Activated T-helper 9 cell treated with anti-CD3 and anti-CD28 coated beads, Interleukin-2, amount 50 U/mL, for 16 hours (primary cell): ENCODE measurements at places on chromosomes 1 and 21.

DNA sequence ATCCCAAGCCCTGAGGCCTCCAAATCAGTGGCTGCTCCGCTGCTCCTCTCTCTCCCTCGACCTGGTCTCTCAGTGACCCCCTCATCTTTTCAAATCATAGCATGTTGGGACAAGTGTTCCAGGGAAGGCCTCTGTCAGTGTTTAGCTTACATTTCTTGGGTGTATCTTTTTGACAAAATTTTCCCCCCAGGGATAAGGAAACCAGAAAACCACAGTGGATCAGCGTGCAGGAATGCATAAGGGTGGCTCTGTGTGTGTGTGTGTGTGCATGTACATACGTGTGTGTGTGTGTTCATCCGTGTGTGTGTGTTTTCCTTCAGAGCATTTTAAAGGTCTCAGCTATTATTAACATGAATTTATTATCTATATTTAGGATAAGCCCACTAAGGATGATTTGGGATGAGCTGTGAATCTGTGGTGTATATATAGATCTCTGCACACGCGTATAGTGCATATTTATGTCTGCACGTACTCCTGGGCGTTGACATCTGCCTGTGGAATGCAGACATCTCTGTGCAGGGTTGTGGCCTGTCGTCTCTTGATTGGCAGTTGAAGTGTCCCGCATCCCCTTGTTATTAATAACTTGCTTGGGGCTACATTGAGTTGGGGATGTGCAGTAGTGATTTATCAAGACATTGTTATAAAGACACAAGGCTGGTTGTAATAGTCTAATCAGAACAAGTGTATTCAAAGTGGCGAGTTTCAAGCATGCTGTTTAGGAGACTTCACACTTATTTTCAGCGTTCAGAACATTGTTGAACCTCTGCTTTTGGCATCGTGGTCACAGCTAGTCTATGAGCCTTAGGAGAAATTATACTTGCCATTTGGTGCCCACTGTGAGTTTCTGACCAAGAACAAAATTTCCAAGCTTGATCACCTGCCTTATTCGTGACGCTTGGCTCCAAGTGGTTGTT, 55.6 kb downstream of the GALNT2 start:
- no peak for DNase-seq

GRCh38 chr1:66182551-66183178, 351.3 kb upstream of the SGIP1 start:
- no peak for DNase-seq

GRCh38 chr1:89487972-89488371, 36.7 kb upstream of the LRRC8B start:
- no peak for DNase-seq

GRCh38 chr1:172184506-172185191, 235.8 kb upstream of the C1orf105 start:
- DNase-seq = no peak

- DNase-seq = no peak
These were observed 64.0 kb upstream of the CLDN14 start for GRCh38 chr21:36543924-36544323.

- peak; percentile 3 for DNase-seq
These were observed 1.1 kb downstream of the ZSWIM5 start for GRCh38 chr1:45205011-45205909.

GRCh38 chr21:45949928-45950739, 31.4 kb upstream of the COL6A1 start:
- DNase-seq = no peak

DNA sequence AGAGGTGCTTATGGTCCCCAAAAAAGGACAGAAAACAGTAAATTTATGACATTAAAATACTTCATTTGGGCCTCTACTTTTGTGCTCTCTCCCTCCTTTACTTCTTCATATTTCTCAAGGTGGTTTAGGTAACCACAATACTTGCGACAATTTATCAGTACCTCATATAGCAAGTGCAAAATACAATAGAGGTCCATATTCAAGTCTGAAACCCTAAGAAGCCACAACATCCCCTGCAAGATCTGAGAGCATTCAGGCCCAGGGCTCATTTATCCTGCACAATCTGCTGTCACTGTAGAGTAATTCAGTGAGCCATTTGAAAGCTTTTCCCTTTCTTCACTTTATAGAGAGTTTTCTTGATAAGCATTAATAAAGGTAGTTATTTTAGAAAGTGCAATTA, 24.2 kb upstream of the ATP6V1G3 start:
- no peak for DNase-seq

DNA sequence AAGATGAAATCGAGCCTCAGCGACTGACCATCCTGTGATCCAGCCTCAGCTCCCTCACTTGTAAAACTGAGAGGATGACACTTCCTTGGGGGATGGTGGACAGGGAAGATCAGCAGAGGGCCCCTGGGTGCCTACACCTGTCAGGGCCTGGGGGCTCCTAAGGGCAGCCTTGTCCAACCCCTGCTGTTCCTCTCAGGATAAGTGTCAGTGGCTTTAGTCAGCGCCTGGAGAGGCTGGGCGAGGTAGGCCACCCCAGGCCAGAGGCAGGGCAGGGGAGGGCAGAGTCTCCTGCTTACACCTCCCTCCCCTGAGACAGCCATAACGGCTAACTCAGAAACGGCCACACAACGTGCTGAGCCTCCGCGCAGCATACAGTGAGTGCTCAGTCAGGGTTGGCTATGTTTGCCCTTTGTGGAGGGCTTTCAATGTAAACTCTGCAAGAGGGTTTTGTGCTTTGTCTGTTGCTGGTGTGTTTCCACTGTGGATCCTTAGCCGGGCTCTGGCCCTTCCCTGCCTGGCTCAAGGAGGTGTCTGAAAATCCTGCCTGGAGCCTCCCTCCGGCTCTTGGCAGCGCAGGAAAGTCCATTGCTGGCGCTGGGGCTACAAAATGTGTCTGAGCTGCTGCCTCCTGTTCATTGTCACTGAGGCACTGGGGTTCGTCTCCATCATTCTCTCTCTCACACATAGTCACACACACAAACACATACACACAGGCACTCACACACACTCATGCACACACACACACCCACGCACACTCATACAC, 588.4 kb downstream of the PTPRU start:
- DNase-seq = no peak

DNA sequence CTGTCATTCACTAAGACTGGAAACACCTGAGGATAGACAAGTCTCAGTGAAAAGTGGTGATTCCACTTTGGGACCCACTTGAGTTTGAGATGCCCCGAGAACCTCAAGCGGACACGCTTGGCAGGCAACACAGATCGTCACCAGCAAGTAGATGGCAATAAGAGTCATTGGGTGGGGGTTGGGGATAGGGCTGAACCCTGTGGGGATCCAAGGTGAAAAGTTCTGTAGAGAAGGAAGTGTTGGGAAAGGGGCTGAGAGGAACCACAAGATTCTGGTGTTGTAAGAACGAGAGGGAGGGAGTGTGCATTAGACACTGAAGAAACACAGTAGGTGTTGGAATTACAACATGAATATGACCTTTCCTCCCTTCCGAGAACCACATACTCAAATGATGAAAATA, 45.4 kb upstream of the TDRD10 start:
- no peak for DNase-seq

DNA sequence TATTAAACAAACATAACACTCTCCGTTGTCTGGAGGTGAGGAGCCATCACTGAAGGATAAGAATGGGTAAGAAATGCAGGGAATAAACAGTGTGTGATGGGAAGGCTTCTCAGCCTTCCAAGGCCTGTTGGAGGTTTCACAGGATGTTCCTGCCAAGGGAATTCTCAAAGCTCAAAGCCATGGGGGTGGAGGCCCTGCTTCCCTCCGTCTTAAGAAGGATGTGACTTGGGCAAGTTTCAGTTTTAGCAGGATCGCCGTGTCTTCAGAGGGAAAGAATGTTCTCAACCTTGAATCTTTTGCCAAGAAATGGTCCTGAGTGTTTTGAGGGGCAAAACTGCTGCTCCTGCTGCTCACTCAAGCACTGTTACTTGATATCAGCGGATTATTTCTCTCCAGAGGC, 41.7 kb upstream of the IL20 start:
- DNase-seq = no peak

- DNase-seq = no peak
These were observed 5.9 kb upstream of the PIGR start for GRCh38 chr1:206952171-206952570.

DNA sequence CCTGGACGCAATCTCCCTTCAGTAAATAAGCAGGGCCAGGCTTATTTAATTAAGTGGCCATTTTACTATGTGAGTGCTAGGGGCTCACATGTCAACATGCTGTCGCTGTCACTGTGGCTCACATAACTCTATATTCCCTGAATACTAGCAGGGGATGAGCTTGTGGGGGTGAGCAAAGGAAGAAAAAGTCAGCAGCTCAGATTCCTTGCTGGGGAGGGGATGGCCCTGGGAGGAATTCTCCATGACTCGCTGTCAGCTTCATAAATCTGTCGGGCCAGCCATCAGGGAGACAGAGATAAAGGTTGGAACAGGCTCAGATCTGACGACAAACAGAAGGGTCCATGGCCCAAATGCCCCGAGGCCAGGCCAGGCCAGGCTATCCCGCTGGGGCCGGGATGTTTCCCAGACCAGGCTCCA, 26.0 kb upstream of the PLEKHG5 start:
- DNase-seq = no peak

DNA sequence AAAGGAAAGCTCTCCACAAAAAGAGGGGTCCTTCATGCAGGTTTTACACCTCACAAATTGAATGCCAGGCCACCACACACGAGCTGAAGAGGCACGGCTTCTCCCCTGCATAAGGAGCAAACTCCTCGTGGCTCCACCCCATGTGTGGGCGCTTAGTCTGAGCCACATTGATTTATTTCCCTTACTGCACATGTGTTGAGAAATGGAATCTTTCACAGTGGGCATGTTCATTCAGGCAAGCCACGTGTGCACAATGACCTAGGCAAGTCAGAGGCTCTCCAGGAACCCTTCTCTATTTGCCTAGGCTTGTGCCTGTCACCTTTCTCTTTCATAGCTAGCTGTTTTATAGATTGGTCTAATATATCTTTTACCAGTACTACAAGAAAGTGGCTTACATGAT, 120.5 kb downstream of the LTN1 start:
- DNase-seq = no peak

DNA sequence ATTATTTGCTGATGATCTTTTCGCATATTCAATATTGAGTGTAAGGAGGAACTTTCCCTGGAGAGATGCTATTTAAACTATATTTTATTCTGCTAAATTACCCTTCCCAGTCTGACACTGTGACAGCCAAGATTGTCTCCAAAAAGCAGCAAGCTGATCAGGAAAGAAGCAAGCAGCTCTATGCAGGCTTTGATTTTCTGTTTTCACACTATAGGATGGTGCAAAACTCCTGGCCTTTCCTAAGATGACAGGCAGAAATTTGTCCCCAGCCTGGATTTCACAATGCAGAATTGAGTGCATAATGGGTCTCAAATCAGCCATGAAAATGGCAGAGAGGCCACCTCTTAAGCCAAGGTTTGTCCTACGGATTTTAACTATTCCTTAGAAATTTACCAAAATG, 1.1 kb downstream of the SGIP1 start:
- DNase-seq = no peak

GRCh38 chr1:48908606-48909005, 131.9 kb upstream of the BEND5 start:
- no peak for DNase-seq

DNA sequence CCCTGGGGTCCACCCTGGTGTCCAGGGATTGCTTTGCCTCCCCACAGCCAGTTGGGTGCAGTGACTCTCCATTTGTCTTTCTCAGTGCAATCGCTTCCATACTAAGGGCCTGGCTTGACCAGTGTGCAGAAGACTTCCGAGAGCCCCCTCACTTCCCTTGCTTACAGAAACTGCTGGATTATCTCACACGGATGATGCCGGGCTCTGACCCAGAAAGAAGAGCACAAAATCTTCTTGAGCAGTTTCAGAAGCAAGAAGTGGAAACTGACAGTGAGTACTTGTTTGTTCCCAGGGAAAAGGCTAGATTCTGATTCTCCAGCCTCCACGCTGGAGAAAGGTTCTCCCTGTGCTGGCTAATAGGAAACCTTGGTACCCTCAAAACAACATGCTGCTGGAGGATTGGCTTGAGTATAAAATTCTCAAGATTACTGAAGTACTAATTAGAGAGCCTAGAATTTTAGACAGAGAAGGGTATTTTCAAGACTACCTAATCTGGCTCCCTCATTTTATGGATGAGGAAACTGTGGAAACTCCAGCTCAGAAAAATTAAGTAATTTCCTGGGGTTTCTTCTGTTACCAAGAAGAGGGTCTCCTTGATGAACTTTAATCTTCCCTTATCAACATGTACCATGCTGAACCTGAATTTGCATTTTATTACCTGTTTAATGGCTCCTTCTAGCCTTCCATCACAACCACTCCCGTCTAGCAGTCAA, 75.8 kb downstream of the RGL1 start:
- no peak for DNase-seq

DNA sequence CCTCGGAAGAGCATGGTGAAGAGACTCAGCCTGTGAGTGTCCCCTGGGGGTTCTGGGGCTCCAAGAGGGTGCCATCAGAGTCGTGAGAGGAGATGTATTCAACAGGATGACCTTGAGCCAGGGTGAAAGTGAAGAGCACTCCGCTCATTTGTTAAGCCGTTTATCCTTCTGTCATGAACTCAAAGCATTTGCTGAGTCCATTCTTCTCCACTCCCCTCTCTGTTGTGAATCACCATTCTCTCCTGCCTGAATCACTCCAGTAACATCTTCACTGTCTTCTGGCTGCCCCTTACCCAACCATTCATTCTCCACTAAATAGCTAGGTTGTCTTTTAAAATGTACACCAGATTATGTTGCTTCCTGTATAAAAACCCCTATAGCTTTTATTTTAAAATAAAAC, 102.2 kb downstream of the RGL1 start:
- DNase-seq = no peak

DNA sequence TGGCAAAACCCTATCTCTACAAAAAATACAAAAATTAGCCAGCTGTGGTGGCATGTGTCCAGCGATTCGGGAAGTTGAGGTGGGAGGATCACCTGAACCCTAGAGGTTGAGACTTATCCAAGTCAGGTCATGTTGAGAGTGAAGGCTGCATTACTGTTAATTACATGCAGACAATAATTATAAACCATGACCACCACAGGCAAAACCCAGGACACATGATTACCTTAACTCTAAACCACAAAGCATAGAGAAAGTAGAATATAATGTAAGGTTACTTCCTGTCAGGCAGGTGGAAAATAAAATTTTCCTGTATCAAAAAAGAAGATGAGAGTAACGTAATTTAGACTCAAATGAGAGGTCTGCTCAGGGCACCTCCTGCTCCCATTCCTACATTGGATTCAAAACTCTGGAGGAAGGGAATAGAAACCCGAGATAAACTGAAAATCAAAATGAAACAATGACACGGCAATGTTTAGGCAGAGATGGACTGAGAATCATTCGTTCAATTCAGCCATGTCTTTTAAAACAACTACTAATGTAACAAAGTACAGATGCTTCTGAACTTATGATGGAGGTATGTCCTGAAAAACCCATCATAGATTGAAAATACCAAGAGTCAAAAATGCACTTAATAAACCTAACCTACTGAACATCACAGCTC, 33.6 kb downstream of the RGS8 start:
- no peak for DNase-seq
